Testis (tissue), 5 donors: ENCODE measurements at places on chromosomes 6 and 20.
A peak's percentile ranks its signal among the peaks of the same experiment; 100 is the strongest.

- no peak for DNase-seq
Measured at GRCh38 chr20:10178091-10178490, 40.5 kb upstream of the SNAP25 start.

- no peak for DNase-seq
Measured at GRCh38 chr6:332671-333070, 40.4 kb downstream of the DUSP22 start.

- no peak for DNase-seq
Measured at GRCh38 chr6:71399279-71399678, 110.7 kb downstream of the OGFRL1 start.

DNA sequence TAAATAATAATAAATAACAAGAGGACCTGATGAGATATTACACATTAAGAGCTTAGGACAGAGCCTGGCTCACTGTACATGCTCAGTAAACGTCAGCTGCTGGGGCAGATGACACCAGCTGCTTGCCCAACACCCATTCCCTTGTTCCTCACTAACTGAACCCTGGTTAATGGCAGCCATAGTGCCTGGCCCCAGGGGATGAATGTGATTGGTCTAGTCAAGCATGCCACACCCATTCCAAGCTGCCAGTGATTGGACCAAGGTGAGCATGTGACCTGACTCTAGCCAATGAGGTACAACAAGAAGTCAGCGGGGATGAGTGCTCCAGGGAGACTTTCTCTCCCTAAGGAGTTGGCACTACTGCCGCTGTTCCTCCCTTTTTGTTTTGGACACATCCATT is 85.1 kb upstream of the PTPN1 start:
- peak; percentile 80 for DNase-seq

GRCh38 chr6:21914121-21914973 is 320.8 kb downstream of the SOX4 start:
- DNase-seq, result peak; percentile 32

- no peak for DNase-seq
Measured at GRCh38 chr6:125717120-125717731, 32.2 kb upstream of the HEY2 start.

DNA sequence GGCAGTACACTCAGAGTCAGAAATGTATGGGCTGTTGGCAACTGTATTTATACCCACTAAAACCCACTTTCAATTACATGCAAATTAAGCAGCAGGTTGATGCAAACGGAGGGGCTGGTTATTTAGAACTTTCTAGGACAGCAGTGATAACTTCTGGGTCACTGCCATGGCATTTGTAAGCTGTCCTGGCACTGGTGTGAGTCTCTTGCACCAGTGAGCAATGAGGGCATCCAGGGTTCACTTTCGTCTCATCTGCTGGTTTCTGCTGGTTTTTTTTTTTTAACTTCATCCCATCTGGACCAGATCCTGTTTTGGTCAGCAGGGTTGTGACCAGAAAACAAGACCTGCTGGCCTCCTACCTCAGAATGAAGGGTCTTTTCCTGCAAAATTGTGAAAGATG is 49.2 kb downstream of the CDH26 start:
- no peak for DNase-seq

DNA sequence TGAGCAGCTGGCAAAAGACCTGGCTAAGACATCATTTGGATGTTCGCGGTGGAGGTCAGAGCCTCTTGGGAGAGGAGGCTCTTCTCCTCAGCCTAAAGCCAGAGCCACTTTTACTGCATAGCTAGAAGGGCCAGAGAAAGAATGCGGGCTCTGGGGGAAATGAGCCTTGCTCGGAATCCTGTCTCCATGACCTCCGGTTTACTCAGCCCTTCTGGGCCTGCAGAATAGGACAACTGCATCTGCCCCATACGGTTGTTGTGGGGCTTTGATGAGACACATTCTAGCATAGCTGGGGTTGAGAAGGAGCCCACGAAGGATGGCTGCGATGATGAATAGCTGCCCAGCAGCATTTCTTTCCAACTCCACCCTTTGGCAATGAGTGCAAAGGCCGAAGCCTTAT is 115.0 kb upstream of the SLC22A23 start:
- DNase-seq, result no peak
